Neural crest cell (in vitro differentiated cells): ENCODE measurements at places on chromosomes 5 and 9. TPM values are rescaled to one million over a fixed set of nuclear protein-coding genes. Genes with fewer than 3 reads are reported as not detected.

The PCDHA7 gene
- 1.9 and 2.3 TPM in 2 replicates for total RNA-seq

The TUSC1 gene
- total RNA-seq = not detected in 2 replicates

The DDX4 gene
- total RNA-seq = not detected in 2 replicates

The CDC20B gene
- total RNA-seq = not detected in 2 replicates

The DIRAS2 gene
- total RNA-seq = 0.77 TPM in 2 replicates

- no peaks in the 10 kb centered on the region for H3K36me3 ChIP-seq
- peaks cover 11% of the 10 kb centered on the region for H3K4me1 ChIP-seq
- no peak overlapping the region for H3K27ac ChIP-seq
- H3K27me3 ChIP-seq = no peaks in the 10 kb centered on the region
- DNase-seq = peak; percentile 59
Observed at GRCh38 chr5:147188200-147189108, 46.4 kb upstream of the STK32A start.

DNA sequence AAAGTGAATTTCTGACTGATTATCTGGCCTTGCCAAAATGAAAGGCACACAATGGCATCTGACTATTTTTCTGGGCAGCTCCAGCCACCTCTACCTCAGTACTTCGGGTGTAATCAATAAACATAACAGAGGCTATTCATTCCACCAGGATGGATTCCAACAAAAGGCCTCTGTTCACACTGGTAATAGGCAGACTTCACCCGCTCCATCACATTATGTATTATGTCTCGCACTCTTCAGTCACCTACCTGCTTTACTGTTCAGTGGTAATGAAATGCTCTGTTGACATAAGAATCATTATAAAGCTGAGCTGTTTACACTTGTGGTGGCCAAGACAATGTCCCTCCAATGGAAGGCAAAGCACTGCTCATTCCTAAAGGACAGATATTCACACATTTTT, 1333.7 kb upstream of the WWC1 start:
- H3K27ac ChIP-seq = no peak overlapping the region
- no peaks in the 10 kb centered on the region for H3K27me3 ChIP-seq
- H3K4me1 ChIP-seq = peaks cover 13% of the 10 kb centered on the region
- no peak overlapping the region for H3K4me3 ChIP-seq
- H3K36me3 ChIP-seq = no peaks in the 10 kb centered on the region
- no peak for DNase-seq

GRCh38 chr9:1531424-1531823, 481.3 kb downstream of the DMRT2 start:
- no peaks in the 10 kb centered on the region for H3K4me1 ChIP-seq
- DNase-seq = no peak
- no peak overlapping the region for H3K4me3 ChIP-seq
- H3K27me3 ChIP-seq = peaks cover 6% of the 10 kb centered on the region
- H3K27ac ChIP-seq = no peak overlapping the region

- no peaks in the 10 kb centered on the region for H3K27me3 ChIP-seq
- peaks cover 22% of the 10 kb centered on the region for H3K4me1 ChIP-seq
- H3K4me3 ChIP-seq = no peak overlapping the region
- no peak overlapping the region for H3K27ac ChIP-seq
Observed at GRCh38 chr5:172497591-172498255, 43.4 kb upstream of the SH3PXD2B start.

DNA sequence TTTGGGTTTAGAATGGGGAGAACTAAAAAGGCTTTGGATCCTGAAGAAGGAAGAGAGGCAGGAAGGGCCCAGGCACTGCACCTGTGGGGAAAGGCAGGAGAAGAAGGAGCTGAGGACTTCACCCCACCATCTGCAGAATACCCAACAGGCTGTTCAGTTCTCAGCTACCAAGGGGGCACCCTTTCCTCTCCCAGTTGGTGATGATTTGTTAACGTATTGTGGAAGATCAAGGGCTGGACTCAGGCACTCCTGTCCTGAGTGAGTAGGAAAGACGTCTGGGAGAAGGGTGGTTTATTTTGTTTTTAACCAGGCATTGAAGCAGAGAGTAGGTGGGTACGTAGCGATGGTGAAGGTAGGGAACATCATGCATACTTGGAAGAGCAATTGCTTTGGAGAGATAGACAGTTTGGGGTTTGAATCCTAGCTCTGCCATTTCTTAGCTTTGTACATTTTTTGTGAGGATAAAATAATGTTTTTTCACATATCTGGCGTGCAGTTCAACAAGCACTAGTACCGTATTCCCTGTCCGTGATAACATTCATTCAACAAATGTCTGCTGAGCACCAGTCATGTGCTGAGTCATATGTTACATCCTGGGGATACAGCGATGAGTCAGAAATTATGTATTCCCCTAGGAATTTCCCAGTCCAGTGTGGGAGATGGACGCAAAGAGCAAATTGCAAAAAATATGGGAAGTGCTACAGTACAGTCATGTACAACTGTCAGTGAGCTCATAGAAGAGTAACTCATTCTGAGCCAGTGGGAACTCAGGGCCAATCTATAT, 2.1 kb downstream of the MSANTD3 start:
- DNase-seq = no peak
- H3K27ac ChIP-seq = no peak overlapping the region
- H3K36me3 ChIP-seq = peaks cover 8% of the 10 kb centered on the region

- DNase-seq = no peak
- H3K36me3 ChIP-seq = no peaks in the 10 kb centered on the region
- no peak overlapping the region for H3K27ac ChIP-seq
- H3K4me3 ChIP-seq = no peak overlapping the region
- H3K4me1 ChIP-seq = peaks cover 8% of the 10 kb centered on the region
- H3K27me3 ChIP-seq = no peaks in the 10 kb centered on the region
Observed at GRCh38 chr9:93226819-93227218, 42.9 kb downstream of the WNK2 start.

DNA sequence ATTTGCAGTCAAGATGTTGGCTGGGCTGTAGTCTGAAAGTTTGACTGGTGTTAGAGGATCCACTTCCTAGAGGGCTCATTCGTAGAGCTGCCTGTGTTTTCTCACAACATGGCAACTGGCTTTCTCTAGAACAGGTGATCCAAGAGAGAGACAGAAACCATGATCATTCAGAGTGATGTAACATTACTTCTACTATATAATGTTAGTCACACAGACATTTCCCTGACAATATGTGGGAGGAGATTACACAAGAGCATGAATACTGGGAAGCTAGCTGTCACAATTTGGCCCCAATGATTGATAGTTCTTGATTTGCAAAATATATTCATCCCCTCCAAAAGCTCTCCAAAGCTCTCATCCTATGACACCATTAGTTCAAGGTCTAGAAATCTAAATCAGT, 10.9 kb upstream of the TMEM161B start:
- H3K27ac ChIP-seq = no peak overlapping the region
- no peak for DNase-seq
- H3K36me3 ChIP-seq = peaks cover 21% of the 10 kb centered on the region
- no peaks in the 10 kb centered on the region for H3K4me1 ChIP-seq
- H3K4me3 ChIP-seq = no peak overlapping the region

GRCh38 chr9:93036887-93037475, 21.5 kb upstream of the SUSD3 start:
- H3K27me3 ChIP-seq = no peaks in the 10 kb centered on the region
- DNase-seq = no peak
- H3K27ac ChIP-seq = no peak overlapping the region
- H3K4me1 ChIP-seq = no peaks in the 10 kb centered on the region
- no peak overlapping the region for H3K4me3 ChIP-seq

- peaks cover 30% of the 10 kb centered on the region for H3K36me3 ChIP-seq
- H3K27me3 ChIP-seq = no peaks in the 10 kb centered on the region
- DNase-seq = no peak
- H3K27ac ChIP-seq = no peak overlapping the region
- H3K4me1 ChIP-seq = peaks cover 14% of the 10 kb centered on the region
- H3K4me3 ChIP-seq = no peak overlapping the region
Observed at GRCh38 chr5:72223371-72223770, 96.7 kb downstream of the MRPS27 start.

DNA sequence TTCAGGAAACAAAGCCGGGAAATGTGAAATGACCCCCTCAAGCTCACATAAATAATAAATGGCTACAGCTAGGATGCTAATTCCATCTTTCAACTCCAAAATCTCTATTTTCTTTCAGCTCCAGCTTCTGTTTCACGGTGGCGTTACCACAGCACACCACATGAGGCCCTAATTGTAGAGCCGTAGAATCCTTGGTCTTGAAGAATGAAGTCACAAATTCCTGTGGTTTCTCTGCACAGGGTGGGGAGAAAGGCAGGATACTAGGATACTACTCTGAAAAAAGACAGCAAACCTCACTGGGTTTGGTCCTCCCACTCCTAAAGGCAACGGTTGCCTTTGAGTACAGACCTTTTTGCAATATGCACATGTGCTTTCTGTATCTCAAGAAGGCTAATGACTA, 13.9 kb upstream of the RARS1 start:
- H3K27me3 ChIP-seq = no peaks in the 10 kb centered on the region
- H3K4me1 ChIP-seq = no peaks in the 10 kb centered on the region
- no peaks in the 10 kb centered on the region for H3K36me3 ChIP-seq
- no peak overlapping the region for H3K27ac ChIP-seq
- DNase-seq = no peak

GRCh38 chr5:156312897-156313694, 13.9 kb upstream of the SGCD start:
- no peak overlapping the region for H3K4me3 ChIP-seq
- H3K36me3 ChIP-seq = peaks cover 3% of the 10 kb centered on the region
- peaks cover 2% of the 10 kb centered on the region for H3K27me3 ChIP-seq
- no peak for DNase-seq
- no peaks in the 10 kb centered on the region for H3K4me1 ChIP-seq
- no peak overlapping the region for H3K27ac ChIP-seq

GRCh38 chr9:126501383-126502331, 112.1 kb upstream of the LMX1B start:
- H3K27me3 ChIP-seq = peaks cover 15% of the 10 kb centered on the region
- no peak for DNase-seq
- no peaks in the 10 kb centered on the region for H3K36me3 ChIP-seq
- no peak overlapping the region for H3K27ac ChIP-seq
- H3K4me1 ChIP-seq = peaks cover 6% of the 10 kb centered on the region
- H3K4me3 ChIP-seq = no peak overlapping the region

GRCh38 chr9:105051897-105052296, 123.9 kb upstream of the ABCA1 start:
- H3K27ac ChIP-seq = no peak overlapping the region
- DNase-seq = no peak
- no peaks in the 10 kb centered on the region for H3K27me3 ChIP-seq
- H3K4me3 ChIP-seq = no peak overlapping the region
- peaks cover 5% of the 10 kb centered on the region for H3K4me1 ChIP-seq
- H3K36me3 ChIP-seq = no peaks in the 10 kb centered on the region

DNA sequence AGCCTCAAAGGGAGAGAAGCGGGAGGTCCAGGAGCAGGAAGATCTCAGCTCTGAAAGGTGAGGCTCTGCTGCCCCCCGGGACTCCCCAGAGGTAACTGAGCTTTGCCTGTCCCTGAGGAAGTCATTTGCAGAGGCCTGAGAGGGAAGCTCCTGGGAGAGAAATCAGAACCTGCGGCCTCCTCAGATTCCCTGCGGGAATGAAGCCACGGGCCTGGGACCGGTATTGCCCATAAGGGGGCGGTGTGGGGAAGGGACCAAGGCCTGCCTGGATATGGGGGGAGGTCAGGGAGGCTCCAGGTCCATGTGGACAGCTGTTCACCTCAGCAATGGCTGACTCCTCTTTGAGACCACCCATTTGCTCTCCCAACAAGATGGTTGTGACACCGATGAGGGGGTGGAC, 1.3 kb downstream of the SPATA31E1 start:
- no peaks in the 10 kb centered on the region for H3K4me1 ChIP-seq
- DNase-seq = no peak
- no peak overlapping the region for H3K4me3 ChIP-seq
